ENCODE measurements at places on chromosomes 2 and 18.

- DNase-seq: no peak
Measured at GRCh38 chr18:61980355-61980754, 87.5 kb upstream of the RNF152 start.

GRCh38 chr18:35026407-35027061 is 14.7 kb upstream of the MAPRE2 start:
- peak; percentile 21 for DNase-seq

DNA sequence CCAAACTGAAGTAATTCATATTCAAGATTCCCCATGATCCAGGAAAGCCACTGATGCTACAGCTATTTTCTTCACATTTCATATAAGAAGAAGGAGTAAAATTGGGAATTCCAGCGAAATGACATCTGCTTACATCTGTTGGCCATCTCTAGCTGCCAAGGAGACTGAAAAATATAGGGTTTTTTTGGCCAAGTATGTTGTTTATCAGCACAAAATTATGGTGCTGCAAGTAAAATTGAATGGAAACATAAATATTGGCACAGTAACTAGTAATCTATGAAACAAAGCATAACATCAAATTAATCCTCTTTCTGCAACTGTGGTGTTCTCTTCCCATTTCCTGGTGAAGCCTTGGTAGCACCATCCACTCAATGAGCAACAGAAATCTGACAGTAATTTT is 649.5 kb upstream of the ZNF804A start:
- no peak for DNase-seq

DNA sequence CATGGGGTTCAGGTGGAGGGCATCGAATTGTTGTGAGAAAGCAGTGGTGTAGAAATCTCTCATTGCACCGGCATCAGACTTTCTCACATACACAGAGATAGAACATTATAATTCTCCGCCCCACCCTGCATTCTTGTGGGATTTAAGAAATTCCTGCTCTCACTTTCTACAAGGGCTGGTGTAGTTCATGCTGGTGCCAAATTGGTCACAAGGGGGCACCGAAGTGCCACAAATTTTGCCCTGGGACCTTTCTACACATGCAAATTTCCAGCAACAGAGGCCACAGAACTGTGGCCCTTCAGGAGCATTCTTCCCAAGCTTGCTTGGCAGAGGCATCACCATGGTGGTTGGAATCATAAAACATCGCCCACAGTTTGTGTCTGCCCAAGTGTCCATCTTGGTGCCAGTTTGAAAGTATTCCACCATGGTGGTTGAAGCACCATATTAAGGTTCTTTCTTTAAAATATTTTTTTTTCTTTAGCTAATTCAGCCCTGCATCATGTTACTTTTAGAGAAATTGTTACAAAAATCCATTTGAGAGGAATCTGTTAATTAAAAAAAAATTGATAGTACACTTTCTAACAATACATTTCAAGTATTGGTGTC is 521.2 kb upstream of the FANCL start:
- DNase-seq: peak; percentile 75

DNA sequence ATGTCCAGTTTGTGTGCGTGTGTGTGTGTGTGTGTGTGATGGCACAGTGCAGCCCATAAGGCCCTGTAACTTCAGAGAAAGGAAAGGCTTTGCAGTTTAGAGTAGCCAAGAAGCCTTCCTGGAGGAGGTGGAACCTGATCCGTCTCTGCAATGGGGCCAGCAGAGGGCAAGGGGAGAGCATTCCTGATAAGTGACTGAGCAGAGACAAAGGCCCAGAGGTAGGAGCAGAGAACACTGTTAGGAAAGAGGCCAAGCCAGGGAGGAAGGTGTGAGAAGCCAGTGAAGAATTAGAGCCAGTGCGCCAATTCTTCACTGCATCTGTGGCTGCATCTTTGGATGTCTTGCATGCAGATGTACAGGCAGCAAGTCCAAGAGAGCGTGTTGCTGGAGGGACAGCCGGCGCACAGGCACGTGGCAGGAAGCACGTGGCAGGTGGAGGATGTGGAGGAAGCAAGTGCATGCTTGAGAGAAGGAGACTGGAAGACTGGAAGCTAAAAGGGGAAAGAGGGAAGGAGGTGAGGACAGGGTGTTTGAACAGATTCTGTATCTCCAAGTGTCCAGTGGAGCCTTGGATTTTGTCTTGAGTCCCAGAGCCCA is 196.3 kb downstream of the CTIF start:
- no peak for DNase-seq

GRCh38 chr2:29706171-29706720 is 215.1 kb downstream of the ALK start:
- peak; percentile 45 for DNase-seq

DNA sequence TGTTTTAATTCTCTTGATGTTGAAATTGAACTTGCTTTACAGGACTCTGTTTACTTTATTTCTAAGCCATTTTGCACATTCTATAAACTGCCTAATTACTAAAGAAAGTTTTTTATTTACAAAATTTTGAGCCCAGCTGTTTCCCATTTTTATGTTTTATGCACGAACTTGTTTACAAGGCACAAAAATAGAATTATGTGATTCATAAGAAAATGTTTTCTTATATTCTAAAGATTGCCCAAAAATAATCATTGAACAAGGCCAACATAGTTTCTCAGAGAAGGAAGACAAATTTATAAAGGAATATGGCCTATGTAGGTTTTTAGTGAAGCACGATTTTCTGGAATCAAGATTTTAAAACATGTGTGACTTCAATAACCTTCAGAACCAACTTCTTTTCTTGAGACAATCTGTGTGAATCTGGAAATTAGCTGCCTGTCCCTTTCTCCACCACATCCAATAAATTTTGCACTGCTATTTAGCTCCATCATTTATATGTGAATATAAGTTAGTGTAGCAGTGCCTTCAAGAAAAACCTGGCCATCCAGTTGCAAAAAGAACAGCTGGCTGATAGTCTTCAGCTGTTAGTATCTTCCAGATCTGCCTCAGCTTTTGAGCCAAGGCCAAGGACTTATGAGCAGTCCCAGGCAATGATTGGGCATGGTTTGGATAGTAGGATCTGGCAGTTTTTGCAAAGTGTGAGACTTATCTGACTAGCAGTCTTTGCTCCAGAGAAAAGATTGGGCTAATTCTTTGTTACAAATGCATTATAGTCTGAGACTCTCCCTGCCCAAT is 253.2 kb upstream of the COL3A1 start:
- no peak for DNase-seq

All from NCI-H2171 treated with DMSO at 0.1 percent for 48 hours (cell line).